ENCODE measurements at places on chromosomes 7 and 10.

DNA sequence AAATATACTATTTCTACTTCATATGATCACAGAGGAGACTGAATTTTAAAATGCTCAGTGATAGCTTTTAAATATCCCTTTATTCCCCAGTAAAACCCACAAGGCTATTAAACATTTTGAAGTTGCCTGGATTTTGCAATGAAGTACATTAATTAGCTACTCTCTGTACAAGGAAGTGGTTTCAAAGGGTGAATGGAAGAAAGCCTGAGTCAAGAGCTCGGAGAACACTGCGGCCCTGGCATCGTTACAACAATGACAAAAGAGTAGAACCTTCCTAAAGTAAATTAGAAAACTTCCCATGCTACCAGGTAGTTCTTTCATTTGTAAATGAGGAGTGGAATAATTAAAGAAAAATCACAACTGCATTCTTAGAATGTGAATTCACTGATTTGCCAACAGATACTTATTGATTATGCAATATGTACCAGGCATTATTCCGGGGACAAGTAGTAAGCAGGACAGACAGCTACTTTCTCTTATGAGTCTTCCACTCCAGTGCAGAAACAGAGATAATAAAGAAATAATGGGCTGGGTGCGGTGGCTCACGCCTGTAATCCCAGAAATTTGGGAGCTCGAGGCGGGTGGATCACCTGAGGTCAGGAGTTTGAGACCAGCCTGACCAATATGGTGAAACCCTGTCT is 63.0 kb downstream of the ZNF22 start:
- DNase-seq = no peak

GRCh38 chr10:95297402-95297801 is 6.6 kb upstream of the PDLIM1 start:
- DNase-seq = no peak

DNA sequence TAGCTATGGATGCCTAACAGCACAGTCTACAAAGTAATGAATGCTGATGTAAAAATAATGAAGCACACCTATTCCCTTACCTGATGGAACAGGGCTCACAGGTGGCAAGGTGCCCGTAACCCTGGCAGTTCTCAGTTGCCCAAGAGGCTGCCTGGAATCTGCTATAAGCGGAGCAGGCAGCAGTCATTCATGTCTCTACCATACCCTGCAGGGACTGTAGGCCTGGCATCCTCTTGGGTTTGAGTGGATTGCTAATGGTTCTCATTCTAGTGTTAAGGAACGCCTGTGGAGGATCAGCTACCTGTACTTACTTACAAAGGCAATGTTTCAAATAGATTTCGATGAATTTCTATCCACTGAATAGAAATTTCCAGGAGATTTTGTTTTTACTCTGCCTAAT is 38.4 kb downstream of the BAIAP2L1 start:
- DNase-seq = no peak

- DNase-seq = no peak
Observed at GRCh38 chr7:81140252-81140651, 221.4 kb upstream of the SEMA3C start.

DNA sequence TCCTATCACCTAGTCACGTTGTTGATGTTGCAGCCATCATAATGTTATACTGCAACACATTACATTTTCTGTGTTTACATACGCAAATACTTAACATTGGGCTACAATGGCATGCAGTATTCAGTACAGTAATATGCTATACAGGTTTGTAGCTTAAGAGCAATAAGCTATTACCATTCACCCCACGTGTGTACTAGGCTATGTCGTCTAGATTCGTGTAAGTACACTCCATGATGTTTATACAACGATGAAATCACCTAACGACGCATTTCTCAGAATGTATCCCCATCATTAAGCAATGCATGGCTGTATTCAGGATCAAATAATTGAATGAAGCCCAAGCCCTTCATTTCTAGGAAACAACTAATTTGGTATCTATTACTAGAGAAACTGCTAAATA is 43.4 kb upstream of the C1GALT1 start:
- no peak for DNase-seq

- no peak for DNase-seq
Observed at GRCh38 chr7:92064438-92065029, 69.7 kb downstream of the CYP51A1 start.

- DNase-seq = no peak
Observed at GRCh38 chr10:130064783-130065182, 45.8 kb downstream of the C10orf143 start.
